ENCODE measurements at places on chromosomes 11 and 22.

DNA sequence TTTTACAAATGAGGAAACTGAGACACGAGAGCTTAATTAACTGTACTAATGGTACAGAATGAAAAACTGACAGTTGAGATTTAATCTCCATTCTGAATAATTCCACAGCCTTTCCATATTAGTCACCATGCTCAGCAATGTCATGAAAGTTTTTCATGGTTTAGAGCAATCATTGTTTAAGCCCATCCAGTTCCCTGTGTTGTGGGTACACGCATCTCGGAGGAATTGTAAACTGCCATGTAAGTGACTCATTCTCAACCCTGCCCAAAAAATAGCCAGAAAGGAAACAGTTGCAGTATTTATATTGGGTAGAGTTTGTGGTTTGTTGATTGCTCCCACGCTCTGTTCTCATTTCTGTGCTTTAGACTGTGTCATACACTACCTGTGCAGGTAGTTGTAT is 1790.8 kb downstream of the LRRC4C start:
- no peak for DNase-seq

- DNase-seq = no peak
Measured at GRCh38 chr11:77084581-77085191, 17.9 kb downstream of the CAPN5 start.

DNA sequence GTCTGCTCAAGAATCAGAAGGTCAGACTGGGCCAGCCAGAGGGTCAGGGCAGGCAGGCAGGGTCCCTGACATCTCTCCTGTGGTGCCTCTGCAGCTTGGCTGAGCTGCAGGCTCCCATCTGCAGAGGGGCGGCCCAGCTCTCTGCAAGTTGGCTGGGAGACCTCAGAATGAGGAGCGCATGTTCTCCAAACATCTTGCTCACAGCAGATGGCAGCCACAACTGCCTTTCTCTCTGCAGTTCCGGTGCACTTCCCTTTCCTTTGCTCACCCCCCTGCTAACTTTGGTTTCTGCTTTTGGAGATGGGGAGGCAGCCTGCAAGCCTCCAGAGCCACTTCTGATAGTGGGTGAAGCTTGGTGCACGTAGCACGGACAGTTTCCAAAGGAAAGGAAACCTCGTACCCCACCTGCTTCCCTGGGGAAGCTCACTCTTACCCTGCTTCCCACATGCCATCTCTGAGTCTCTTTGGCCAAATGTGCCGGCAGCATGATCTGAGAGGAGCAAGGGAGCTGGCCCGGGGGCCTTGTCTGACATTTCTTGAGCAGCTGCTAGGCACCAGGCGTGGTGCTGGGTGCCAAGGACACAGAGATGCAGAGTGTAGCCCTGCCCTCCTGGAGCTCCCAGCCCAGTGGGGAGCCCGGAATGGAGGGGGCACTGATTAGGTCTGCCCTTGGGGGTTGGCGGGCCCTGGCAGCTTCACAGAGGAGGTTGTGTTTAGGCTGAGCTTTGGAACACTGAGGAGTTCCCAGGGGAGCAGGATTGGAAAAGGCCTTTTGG is 18.2 kb downstream of the DAGLA start:
- DNase-seq = no peak

GRCh38 chr11:17383461-17383860 is 5.0 kb downstream of the KCNJ11 start:
- DNase-seq = no peak

DNA sequence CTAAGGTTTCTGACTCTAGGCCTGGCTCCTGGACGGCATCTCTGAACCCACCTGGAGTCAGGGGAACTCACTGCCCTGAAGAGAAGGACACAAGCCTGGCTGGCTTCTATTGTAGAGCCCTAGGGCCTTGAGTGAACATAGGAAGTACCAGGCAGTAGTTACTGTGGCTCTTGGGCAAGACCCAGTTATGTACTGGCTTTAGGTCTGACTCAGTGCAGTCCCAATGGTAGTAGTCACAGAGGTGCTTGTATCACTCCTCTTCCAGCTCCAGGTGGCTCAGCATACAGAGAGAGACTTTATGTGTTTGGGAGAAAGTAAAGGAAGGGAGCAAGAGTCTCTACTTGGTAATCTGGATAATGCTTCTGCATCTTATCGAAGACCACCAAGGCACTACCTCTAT is 13.9 kb upstream of the PAK1 start:
- DNase-seq = no peak

- DNase-seq = no peak
Measured at GRCh38 chr22:26574001-26574723, 15.8 kb downstream of the TPST2 start.

DNA sequence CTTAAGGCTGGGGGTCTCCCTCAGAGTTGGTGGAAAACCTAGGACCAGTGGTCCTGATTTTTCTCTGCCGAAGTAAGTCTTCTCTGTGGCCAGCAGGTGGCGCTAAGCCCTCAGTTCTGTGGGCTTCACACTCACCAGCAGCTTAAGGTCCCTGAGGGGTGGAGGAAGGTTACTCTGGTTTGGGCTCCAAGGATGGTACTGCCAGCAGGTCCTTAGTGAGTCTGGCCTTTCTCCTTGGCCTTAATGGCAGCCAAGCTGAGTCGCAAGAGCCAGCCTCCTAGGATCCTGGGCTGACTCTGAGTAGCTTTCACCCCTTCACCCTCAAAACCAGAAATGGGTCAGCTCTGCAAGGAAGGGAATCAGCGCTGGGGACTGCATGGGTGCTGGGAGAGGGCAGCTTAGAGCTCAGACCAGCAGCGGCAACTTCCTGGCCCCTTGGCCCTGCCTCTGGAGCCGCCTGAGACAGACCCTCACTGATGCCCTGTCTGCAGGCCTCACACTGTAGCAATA is 4.4 kb downstream of the KCNJ11 start:
- DNase-seq = peak; percentile 76

GRCh38 chr11:76278526-76278925 is 72.2 kb upstream of the WNT11 start:
- no peak for DNase-seq

DNA sequence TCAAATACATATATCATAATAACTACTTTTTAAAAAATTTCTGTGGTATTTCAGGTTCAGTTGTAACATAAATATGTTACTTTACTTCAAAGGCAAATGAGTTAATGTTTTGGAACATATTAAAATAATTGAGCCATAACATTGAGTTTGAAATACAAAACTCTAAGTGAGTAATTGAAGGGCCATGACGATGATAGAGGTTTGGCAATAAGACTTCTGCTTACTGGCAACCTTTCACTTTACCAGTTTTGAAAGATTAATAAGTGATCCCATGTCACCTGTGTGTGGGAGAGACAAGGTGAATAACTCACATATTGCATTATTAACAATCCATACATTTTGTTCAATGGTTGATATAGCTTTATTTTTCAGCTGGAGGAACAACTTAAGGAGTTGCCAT is 144.4 kb downstream of the GRIA4 start:
- no peak for DNase-seq

- DNase-seq = no peak
Measured at GRCh38 chr11:67538823-67539505, 15.7 kb upstream of the CABP2 start.

DNA sequence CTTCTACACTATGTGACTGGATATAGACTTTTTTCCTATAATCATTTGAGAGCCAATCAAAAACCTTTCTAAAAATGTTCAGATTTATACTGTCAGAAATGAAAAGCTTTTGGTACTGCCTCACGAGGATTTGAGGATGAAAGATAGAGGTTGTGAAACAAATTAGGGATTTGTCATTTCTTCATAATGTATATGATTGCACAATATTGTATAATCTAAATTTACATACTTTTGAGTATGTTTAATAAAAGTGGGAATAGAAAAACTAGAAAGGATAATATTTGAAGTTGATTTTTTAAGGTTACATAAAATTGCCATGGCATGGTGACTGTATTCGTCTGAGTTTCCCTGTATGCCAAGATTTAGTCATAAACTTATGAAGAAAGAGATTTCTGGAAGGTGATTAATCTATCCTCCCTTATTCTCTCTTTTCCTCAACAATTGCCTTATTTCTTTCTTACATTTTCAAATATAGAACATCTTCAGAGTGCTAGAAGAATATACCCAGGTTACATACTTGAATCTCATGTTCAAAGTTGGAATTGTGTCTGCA is 56.2 kb downstream of the CASP12 start:
- DNase-seq = no peak

GRCh38 chr11:34881900-34882299 is 34.3 kb downstream of the APIP start:
- no peak for DNase-seq

Measured in progenitor cell of endocrine pancreas (in vitro differentiated cells).